CD4-positive, alpha-beta T cell (primary cell): ENCODE measurements at places on chromosomes 2 and 18.

DNA sequence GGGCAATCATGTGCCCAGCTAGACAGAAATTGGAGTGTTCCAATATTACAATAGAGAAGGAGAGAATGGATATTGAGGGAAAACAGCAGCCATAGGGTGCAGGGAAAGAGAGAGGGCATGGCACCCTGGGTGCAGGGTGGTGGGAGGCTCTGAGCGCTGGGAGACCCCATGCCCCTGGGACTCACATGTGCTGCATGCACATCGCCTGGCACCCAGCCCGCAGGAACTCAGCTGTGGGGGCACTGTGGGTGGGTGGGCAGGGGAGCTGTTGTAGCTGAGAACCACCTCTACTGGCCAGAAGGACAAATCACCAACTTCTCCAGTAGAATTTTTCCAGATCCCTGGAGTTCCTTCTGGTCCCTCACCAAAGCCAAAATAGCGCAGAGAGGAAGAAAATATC is 7.2 kb upstream of the NEURL3 start:
- no peak for DNase-seq

DNA sequence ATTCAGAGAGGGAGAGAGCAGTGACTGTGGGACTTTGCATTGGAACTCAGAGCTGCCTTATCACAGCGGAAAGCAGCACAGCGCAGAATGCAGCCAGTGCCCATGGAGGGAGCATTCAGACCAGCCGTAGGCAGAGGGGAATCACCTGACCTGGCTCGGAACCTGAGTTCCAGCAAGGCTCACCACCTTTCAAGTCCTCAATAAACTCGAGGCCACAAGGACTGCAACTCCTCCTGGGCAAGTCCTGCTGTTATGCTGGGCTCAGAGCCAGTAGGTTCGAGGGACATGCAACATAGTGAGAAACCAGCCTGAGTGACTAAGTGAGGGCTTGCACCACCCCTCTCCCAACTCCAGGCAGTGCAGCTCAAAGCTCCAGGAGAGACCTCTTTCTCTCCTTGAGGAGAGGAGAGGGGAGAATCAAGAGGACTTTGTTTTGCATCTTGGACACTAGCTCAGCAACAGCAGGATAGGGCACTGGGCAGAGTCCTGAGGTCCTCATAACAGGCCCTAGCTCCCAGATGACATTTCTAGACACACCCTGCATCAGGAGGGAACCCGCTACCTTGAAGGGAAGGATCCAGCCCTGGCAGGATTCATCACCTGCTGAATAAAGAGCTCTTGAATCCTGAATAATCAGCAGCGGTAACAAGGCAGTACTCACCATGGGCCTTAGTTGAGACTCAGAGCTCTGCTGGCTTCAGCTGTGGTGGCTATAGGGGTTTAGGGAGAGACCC is 136.8 kb upstream of the OTOS start:
- no peak for DNase-seq

GRCh38 chr18:2459886-2460285 is 111.4 kb downstream of the METTL4 start:
- DNase-seq: no peak

- DNase-seq: no peak
These were observed 38.1 kb upstream of the SCLY start for GRCh38 chr2:238022594-238023157.

DNA sequence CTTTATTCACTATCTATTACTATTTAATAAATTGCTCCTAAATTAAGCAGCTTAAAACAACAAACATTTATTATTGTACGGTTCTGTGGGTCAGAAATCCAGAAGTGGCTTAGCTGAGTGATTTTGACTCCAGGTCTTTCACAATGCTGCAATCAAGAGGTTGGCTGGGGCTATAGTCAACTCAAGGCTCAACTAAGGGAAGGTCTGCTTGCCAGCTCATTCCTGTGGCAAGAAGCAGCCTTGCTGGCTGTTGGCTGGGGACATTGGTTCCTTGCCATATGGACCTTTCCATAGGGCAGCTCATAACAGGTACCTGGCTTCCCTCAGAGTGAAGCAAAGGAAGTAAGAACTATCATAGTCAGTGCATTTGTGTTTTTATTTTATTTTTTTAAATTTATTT is 5.0 kb upstream of the MRPL19 start:
- DNase-seq: no peak

GRCh38 chr2:80070587-80070986 is 234.0 kb downstream of the LRRTM1 start:
- DNase-seq: no peak

GRCh38 chr2:186535861-186536260 is 49.8 kb downstream of the ZC3H15 start:
- no peak for DNase-seq

DNA sequence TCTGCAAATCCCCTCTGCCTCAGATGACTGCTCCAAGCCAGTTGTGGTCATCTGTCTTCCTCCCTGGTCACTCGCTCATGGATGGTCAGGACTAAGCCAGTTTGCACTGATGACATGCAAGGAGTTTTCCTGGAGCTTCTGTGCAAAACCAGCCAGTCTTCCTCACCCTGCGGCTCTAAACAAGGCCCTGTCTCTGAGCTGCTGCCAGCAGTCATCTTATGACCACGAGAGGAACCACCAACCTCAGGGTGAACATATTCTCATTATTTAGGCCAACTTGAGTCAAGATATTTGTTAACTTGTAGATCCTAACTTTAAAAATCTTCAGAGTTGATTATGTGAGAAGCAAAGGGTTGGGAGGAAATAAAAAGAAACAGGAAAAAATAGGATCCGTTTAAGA is 119.9 kb upstream of the CAB39 start:
- no peak for DNase-seq

DNA sequence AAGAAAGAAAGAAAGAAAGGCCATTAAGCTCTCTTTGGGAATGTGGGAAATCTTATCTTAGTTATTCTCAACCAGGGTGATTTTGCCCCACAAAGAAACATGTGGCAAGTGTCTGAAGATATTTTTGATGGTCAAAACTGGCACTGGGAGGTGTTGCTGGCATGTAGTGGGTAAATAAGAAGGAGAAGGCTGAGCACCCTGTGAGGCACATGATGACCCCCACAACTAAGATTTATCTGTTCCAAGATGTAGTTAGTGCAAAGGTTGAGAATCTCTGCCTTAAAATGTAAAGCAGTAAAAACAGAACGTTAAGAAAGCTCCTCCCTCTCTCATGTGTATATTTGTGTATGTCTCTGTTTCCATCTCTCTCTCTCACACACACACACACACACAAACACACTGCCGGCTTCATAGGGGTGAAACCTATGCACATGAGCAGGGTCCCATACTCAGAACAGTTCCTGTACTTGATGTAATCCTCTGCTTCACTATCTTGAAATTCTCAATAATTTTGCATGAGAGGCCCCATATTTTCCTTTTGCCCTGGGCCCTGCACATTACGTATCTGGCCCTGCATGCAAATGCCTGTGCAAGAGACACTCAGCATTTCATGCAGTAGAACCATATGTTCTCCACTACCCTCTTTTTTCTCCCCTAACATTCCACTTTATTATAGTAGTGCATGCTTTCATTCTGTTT is 94.3 kb downstream of the MREG start:
- DNase-seq: no peak

- DNase-seq: no peak
These were observed 76.2 kb downstream of the MOGAT1 start for GRCh38 chr2:222747526-222748160.
